ENCODE measurements at places on chromosomes 1 and 21.

- DNase-seq, result no peak
These were observed 3.0 kb downstream of the MORC3 start for GRCh38 chr21:36323032-36323431.

DNA sequence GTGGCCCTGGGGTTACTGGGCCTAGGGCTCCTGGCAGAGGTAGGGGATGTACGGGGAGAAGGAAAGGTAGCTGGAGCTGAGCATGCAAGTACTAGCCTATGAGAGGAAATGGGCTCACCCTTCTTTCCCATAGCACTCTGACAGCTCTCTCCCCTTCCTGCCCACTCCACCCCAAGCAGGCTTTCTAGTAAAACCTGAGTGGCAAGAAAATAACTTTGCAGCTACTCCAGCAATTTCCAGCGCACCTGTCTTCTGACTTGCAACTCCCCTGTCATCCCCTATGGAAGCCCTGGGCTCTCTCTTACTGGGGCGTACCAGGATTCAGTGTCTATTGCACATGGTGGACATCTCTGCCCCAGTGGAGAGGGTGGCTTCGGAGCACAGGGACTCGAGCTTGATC is 6.7 kb upstream of the IVL start:
- no peak for DNase-seq

- DNase-seq, result no peak
These were observed 207.7 kb downstream of the PTPRC start for GRCh38 chr1:198846556-198846955.

DNA sequence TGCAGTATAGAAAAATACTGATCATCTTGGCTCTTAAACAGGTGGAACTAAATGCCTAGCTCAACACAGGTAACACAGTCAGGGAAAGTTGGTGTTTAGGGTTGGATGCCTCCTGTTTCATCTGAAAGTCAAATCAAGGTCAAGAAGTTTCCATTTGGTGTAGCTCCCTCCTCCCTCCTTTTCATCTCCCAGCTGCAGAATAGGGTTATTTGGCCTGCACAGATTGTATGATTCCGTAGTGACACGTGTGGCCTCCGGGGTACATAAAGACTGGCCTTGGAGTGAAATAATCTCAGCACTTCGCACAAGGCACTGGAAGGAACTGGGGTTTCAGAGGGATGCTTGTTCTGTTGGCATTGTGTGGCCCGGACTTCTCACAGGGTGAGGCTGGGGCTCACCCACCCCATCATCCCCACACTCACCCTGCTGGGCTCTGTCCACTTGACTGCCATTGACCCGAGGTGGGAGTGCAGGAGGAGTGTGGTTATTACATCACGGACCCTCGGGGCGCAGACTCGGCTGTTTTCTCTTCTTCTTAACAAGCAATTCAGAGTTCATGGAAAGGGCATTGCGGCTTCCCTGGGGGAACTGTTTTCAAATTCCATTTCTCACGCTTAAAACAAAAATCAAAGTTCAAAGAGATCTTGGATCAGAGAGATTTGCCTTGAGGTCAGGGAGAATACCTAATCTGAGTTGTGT is 18.4 kb downstream of the IGSF5 start:
- no peak for DNase-seq

DNA sequence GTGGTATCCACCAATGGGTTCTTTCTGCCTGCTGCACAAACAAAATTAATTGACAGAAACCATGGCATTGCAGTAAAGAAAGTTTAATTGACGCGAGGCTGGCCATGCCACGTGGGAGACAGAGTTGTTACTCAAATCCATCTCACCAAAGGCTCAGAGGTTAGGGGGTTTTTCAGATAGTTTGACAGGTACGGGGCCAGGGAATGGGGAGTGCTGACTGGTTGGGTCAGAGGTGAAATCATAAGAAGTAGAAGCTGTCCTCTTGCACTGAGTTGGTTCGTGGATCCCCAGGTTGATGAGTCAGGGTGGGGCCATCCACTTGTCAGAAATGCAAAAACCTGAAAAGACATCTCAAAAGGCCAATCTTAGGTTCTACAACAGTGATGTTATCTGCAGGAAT is 941 bp upstream of the TBCE start:
- DNase-seq, result no peak

- no peak for DNase-seq
These were observed 226.6 kb downstream of the PRDM2 start for GRCh38 chr1:13926556-13926955.

DNA sequence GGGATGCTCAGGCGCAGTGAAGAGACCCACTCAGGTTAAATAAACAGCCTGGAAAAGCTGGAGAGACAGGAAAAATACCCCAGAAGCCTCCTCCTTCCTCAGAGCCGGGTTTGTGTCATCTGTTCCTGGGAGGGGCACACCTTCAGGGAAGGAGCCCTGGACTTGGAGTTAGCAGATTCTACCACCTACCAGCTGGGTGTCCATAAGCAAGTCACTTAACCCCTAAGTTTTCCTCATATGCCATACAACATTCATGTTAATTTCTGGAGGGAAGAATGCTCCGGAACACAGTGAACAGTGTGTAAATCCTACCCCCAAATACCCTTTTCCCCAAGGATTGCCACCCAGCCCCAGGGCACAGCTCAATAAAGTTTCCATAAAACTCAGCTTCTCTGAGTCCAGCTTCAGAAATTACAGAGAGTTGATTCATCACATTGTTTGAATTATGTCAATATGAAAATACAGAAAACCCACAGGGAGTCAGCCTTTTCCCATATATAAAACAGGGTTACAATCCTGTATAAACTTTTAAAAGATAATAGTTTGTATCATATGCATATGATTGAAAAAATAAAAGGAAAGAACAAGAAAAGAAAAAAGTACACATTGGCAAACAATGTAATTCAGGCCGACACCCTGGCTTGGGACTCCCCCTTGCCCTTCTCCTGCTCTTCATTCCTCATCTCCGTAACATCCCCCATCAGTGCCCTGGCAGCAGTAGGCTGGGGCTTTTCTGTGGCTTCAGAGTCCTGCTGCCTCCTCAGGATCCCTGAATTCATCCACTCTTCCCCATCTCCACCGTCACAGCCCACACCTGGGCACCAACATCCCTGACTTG is 291.8 kb upstream of the USP24 start:
- DNase-seq, result no peak

Data from activated naive CD4-positive, alpha-beta T cell (primary cell).